ENCODE measurements at places on chromosomes 1 and 21.

GRCh38 chr1:119550381-119550780, 43.4 kb downstream of the HSD3B1 start:
- DNase-seq = no peak

DNA sequence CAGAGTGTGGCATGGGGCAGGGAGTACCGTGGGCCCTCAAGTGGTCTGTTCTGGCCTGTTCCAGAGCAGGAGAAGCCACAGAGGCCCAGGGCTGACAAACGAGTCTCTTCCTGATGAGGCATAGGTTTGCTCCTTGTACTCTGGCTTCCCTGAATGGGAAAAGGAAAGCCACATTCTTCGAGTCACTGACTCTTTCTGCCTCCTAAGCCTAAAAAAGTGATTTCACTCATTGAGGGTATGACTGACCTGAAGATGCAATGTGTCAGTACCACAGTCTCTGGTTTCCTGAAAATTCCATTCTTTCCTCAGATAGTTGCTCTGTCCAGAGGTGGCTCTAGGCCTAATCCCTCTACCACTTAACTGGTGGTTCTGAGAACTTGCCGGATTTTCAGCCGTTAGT, 92.3 kb downstream of the KCNN3 start:
- DNase-seq = no peak

- no peak for DNase-seq
These were observed 16.1 kb downstream of the EBNA1BP2 start for GRCh38 chr1:43156026-43156425.

DNA sequence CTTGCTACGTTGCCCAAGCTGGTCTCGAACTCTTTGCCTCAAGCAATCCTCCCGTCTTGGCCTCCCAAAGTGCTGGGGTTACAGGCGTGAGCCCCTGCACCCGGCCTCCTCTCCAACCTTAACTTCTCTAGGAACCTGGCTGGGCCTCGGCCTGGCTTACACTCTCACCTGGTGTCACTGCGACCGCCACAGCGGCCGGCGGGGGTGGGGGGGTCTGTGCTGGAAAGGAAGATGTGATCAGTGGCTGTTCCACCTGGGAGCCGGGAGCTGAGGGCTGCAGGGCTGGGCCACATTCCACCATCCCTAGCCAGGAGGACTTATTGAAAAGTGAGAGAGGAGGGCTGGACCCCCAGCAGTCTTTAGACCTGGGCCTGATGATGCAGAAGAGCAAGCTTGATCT, 48.6 kb downstream of the HSPG2 start:
- DNase-seq = no peak

DNA sequence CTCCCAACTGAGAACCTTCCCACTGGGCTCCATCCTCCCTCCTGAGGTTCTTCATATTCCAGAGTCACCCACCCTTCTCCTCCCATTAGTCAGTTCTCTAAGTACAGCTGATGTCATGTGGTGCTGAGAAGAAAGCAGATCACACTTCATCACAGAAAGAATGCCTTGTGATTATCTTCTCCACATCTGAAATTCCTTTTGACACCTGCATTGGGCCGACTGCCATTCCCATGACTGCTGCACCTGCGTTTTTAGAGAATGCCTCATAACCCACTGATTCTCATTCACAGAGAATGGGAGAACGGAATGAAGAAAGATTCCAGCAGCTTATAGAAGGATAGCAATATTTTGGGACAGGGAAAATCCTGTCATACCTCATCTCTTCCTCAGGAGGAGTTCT, 14.3 kb downstream of the LEPR start:
- DNase-seq = no peak

Measured in WERI-Rb-1 (cell line).